T-helper 9 cell (primary cell): ENCODE measurements at places on chromosomes 13 and 19.

- no peak for DNase-seq
Observed at GRCh38 chr19:38239816-38240215, 15.8 kb upstream of the DPF1 start.

- DNase-seq = no peak
Observed at GRCh38 chr13:45481688-45482087, 16.9 kb downstream of the COG3 start.

DNA sequence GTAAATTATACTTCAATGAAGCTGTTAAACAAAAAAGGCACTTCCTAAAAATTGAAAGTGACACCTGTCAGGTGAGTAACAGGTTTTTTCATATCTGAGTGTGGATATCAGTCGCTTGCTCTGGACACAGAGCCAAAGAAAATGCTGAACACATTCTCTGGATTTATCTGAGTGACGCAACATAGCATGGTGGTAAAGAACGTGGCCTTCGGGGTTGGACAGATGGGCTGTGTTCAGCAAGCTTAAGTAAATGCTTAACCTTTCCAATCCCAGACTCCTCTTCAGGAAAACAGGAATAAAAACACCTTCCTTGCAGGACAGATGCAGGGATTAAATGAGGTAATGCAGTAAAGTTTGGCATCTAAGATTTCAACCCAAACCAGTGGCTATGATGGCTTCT, 132.0 kb downstream of the FOXO1 start:
- DNase-seq = no peak

- no peak for DNase-seq
Observed at GRCh38 chr19:2670217-2670616, 32.3 kb downstream of the GNG7 start.

- no peak for DNase-seq
Observed at GRCh38 chr13:95937714-95938320, 115.4 kb downstream of the UGGT2 start.
